Common myeloid progenitor, CD34-positive (primary cell): ENCODE measurements at places on chromosomes 2 and 18.
A peak's percentile ranks its signal among the peaks of the same experiment; 100 is the strongest.

GRCh38 chr2:168503901-168504300 lies 47.8 kb downstream of the CERS6 start:
- DNase-seq: no peak

DNA sequence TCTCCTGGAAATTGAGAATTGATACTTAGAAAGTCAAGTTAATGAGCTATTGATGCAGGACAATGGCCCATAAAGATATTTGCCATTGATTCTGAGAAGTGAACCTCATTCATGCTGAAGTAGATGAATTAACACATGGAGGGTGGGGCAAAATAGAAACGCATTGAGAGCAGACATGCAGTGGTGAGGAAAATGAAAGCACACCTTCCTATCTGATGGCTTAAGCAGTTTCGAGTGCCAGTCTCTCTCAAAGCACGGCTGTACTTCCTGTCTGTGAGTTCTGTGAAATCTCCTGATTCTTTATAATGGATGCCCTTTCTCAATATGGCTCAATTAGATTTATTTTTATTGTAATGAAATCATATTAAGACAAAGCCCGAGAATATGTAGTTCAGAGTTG lies 247.0 kb downstream of the TMX3 start:
- DNase-seq: no peak

GRCh38 chr2:214395040-214395439 lies 15.8 kb upstream of the VWC2L start:
- DNase-seq: no peak

DNA sequence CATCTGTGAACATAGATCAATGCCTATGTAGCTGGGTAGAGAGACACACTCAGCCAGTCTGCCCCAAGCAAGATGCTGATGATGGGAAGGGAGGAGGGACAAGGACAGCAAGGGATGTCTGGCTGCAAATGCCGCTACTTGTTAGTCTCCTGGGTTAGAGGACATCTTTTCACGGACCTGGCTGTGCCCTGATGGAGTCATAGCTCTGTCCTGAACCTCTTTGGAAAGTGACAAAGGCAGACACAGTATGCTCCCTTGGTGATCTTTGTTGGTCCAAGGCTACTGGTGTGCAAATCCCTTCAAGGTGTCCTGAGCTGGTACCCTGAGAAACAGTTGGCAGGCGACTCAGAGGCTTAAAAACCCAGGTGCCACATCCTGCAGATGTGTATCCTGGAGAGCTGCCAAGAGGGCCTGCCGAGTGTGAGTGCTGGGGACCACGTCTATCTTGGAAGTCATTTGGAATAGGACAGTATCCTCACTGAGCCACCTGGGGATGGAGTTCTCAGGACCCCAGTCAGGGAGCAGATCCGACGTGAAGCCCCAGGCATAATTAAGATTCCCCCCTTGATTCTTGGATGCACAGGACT lies 10.8 kb downstream of the FOSL2 start:
- no peak for DNase-seq

GRCh38 chr2:150030436-150031190 lies 443.0 kb upstream of the MMADHC start:
- no peak for DNase-seq

GRCh38 chr2:42979870-42980763 lies 187.7 kb upstream of the HAAO start:
- DNase-seq: no peak

GRCh38 chr2:133884739-133885381 lies 316.6 kb upstream of the NCKAP5 start:
- peak; percentile 22 for DNase-seq

- no peak for DNase-seq
Observed at GRCh38 chr2:169116327-169116726, 47.0 kb downstream of the DHRS9 start.

- no peak for DNase-seq
Observed at GRCh38 chr18:23300231-23300805, 152.8 kb upstream of the RIOK3 start.

DNA sequence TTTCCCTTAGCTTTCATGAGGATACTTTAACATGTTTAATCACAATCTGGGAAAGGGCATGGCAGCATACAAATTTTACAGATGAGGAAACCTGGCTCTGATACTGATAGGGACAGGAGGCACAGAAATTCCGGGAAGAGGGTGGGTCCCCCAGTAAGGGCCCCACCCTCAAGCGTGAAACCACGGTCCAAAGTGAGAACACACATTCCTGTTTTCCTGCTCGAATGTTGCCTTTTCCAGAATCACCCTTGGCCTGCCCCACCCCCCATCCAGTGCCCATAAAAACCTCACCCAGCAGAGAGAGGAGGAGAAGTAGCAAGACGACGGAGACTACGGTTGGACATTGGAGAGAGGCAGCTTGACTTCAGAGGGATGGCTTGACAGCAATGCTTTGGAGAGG lies 98.2 kb downstream of the HIBCH start:
- DNase-seq: no peak

DNA sequence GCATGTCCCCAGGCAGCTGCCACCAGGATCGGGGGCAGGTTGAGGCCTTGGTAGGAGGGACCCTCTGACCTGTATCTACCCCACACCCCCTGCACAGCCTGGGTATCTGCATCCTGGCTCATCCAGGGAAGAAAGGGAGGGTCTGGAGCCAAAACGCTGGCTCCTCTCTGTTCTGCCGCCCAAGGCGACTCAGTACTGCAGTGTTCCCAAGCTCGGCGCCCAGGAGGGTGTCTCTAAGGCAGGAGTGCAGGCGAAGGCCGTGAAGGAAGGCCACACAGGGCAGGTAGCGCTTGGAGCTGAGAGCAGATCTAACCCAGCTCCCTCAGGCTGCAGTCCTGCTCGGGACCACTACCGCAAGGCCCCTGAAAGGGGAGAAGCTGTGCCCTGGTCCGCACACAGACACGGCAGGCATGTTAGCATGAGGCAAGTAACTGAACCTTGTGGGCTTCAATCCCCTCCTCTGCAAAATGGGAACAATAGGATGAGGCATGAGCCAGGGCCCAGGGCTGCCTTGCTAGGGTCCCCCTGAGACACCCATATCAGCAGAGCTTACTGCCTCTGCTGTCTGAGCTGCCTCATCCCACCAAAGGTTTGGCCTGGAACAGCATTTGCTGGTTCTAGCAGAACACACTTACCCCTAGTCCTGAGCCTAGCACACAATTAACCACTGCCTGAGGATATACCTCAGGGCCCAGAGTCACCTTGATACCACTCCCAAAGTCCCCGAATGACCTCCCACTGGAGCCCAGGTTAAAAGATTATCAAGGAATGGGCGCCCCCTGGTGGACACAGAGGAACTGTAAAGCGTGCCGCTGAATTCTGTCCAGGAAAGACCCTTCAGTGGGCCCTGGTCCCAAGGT lies 6.5 kb downstream of the PTMA start:
- peak; percentile 66 for DNase-seq

- DNase-seq: no peak
Observed at GRCh38 chr2:217071416-217071815, 211.6 kb upstream of the TNP1 start.

GRCh38 chr2:12816379-12817306 lies 99.9 kb downstream of the TRIB2 start:
- no peak for DNase-seq

DNA sequence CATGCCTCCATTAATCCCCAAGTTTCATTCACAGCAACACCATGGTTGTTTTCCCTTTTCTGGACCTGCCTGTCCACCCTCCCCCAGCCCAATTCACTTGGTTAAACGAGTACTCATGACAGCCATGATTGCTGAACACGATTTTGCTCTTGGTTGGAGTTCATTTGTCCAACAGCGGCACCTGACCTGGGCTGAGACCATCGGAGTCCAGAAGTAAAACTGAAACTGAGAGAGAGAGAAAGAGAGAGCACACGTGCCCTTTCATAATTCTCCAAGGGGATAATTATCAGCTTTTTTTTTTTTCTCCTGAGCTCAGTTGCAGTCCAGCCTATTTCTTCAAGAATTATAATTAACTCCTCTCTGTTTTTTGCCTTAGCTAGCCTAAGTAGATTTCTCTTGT lies 13.7 kb upstream of the KIF5C start:
- DNase-seq: no peak

DNA sequence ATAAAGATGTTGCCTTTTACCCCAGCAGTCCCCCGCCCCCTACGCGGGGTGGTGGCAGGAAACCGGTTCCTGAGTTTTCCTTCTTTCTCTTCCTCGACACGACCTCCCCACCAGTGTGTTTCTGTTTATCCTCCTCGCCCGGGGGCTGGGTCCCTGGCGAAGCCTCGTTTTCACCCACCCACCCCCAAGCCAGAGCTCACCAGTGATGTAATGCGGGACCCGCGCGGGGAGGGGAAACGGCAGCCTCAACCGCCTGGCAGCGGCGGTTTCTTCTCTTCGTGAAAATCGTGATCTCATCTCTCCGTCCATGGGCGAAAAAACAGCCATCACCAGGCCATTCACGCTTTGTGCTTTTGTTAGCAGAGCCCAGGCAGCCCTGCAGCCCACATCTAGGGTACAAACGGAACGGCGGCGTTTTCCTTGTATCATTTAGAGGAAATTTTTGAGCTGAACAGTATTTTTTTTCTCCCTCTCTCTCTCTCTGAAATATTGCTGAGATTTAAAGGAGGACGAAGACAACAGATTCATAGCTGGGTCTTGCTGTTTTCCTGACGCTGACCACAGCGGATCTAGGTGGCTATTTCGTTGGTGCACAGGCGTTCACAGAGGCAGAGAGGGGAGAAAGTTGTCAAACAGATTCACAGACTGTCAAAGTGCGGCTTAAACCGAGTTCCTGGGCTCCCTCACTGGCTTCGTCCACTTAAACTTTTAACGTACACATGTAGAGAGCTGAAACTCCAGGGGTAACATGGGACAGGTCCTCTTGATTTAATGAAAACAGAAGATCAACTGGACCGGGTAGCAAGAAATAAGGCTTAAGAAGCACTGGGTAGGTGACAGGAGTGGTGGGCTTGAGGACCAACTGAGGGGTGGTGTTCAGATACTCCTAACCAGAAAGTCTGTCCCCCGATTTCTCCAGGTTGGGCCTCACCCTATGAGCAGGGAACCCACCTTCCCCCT lies 21.9 kb upstream of the PAX3 start:
- no peak for DNase-seq

DNA sequence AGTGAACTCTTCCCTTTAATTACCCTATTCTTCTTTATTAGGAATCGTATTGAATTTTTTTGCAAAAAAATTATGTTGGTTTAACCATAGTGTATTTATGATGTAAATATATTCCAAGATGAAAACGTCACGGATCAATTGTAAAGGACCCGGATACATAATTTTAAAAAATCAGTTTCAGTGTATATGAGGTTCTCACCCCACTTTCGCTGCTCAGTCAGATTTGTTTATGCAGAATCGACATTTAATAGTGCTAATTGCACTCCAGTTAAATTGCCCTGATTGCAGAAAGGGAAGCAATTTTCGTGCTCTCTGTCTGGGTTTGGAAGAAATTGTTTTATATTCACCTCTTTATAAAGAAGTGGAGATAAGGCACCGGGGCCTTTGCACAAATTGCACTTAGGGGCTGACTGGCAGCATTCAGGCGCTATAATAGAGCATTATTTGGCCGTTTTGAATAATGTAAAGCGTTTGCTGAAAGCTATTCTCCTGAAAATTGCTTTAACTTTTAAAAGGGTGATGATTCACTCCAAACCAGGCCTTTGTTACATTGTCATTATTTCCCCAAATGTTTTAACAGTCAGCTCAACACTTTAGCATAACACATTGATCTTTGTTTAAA lies 3.0 kb upstream of the SP9 start:
- no peak for DNase-seq

DNA sequence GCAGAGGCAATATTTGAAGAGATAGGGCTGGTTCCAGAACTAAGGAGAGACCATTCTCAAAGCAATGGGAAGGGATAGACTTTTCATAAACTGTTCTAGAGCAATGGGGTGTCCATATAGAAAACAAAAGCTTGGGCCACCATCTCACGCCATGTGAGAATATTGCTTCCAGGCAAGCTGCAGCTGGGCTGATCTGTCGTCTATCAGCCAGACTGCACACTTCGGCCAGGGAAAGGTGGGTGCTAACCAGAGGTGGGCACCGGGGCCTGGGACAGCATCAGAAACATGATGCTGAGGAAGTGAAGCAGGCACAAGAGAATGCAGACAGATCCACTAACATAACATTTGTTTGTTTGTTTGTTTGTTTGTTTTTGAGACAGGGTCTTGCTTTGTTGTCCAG lies 43.7 kb downstream of the MYO7B start:
- DNase-seq: no peak

DNA sequence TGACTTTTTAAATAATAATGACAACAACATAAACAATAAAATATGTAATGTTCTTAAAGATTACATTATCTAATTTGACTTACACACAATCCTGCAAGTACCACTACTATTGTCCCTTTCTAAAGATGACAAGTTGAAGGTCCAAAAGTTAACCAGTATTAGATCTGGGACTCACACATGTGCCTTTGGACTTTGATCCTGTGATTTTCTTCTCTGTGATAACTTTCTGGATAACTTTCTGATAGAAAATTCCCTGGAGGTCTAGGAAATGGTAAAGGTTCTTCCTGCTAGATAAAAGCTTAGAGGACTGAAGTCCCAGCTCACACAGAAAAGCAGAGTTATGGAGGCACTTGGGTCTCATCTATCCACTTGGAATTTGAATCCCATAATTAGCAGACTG lies 311.9 kb upstream of the KLHL29 start:
- DNase-seq: no peak
